MV-4-11 (cell line): ENCODE measurements at places on chromosomes 6 and 20.
A peak's percentile ranks its signal among the peaks of the same experiment; 100 is the strongest.

- DNase-seq, result no peak
Observed at GRCh38 chr6:33578588-33579011, 1.5 kb downstream of the BAK1 start.

DNA sequence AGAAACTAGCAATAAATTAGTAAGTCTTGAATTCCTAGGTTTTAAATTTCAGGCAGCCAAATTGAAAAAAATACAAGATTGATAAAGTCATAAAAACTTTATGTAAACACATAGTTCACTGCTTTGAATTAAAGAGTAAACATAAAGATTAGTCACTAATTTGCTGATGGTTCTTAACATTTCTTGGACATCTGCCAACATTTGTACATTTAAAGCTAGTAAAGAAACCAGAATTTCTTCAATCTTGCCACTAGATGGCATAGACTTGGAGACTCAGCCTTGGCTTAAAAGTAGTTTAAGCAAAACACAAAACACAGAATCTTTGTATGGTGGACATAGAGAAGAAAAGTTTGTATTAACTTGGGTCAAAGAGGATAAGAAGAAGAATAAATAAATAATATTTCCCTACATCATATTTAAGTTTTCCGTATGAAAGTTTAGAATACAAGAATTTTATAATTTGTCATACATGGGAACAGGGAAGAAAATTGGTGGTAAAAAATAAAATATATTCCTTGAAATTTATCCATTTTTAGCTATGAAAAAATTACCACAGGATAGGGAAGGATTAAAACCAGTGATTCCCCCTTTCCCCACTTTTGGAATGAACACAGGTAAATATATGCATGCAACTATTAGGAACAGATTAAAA is 41.7 kb upstream of the FAM135A start:
- peak; percentile 61 for DNase-seq

- DNase-seq, result peak; percentile 55
Observed at GRCh38 chr6:115899730-115900282, 160.9 kb downstream of the FRK start.

- DNase-seq, result no peak
Observed at GRCh38 chr20:40314278-40314677, 374.8 kb downstream of the MAFB start.
